ENCODE measurements at places on chromosomes 4 and X.

GRCh38 chr4:163191999-163192398 lies 25.3 kb upstream of the NAF1 start:
- no peak for DNase-seq

DNA sequence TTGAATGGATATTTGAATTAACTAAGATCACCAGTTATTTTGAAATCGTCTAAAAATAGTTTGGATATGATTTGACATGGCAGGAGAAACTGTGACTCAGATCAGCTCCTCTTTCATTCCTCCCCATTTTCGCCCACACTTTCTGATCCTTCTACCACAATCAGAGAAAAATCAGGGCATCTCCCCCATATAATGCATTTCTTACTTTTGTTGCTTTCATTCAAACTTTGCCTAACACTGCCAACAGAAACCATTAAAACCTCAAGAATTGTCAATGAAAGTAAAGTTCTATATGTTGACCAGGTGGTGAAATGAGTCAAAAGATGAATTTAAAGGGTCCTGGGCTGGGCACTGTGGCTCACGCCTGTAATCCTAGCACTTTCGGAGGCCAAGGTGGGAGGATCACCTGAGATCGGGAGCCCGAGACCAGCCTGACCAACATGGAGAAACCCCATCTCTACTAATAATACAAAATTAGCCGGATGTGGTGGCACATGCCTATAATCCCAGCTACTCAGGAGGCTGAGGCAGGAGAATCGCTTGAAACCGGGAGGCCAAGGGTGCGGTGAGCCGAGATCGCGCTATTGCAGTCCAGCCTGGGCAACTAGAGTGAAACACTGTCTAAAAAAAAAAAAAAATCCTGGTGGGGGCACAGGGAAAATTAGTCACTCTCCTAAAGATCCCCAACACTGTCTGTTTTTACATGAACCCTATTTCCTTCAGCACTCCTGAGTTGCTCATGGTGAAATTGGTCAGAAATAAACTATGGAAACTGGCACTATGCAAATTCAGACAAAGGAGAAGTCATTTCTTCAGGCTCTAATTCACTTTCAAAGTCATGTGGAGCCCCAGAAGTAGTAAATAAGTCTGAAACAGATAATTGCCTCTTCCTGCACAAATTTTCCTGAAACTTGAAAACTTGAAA lies 122.8 kb upstream of the NOCT start:
- DNase-seq = peak; percentile 17

DNA sequence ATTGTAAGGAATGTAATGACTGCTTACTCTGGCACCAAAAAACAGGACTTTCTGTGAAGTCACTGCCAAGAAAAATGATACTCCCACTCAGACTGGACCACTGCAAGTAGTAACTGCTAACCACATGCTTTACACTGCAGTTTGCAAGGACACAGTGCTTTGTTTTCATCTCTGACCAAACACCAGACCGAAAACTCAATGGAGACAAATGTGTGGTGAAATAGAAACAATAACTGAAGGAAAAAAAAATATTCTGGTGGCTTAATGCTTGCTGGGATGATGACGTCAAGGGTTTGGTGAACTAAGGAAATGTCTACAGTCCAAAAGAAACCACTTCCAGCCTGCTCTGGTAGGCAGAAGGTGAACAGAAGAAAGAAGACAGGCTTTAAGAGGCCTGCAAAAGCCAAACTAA lies 13.2 kb downstream of the GPC4 start:
- DNase-seq = no peak

- no peak for DNase-seq
Measured at GRCh38 chr4:133096972-133097371, 52.1 kb upstream of the PCDH10 start.

DNA sequence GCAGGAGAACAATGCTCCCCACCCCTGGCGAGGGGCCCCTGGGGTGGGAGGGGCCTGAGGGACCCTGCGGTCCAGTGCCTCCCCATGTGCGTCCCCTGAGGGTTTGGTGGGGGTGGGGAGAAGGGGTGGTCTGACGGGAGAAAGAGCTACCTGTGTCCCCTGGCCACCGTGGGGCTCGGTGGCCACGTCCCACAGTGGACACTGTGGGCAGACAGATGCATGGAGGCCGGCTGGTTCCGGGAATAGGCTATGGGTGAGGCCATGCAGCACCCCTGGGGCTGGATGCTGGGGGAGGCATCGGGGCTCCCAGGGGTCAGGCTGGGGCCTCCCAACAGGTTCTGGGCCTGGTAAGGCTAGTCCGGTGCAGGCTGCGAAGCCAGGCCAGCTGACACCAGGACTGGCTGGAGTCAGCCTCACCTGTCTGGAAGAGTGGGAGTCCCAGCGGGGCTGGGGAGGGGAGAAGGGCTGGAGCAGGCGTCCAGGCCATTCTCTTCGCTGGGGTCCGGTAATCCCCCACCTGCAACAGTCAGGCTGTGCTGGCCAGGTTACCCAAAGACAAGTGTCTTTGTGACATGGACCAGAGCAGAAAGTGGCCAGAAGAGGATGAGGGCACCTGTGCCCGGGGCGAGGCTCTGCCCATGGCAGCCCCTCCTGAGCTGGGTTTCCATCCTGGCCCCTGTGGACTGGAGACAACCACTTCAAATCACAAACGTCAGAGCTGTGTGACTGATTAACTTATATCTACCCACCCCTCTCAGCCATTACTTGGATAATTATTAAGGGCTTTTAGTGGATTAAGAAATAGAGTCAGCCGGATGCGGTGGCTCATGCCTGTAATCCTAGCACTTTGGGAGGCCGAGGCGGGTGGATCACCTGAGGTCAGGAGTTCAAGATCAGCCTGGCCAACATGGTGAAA lies 1.4 kb upstream of the FAM53A start:
- DNase-seq = no peak
